ENCODE measurements at places on chromosomes 13 and 19. TPM values are rescaled to one million over a fixed set of nuclear protein-coding genes. Genes with fewer than 3 reads are reported as not detected.
A peak's percentile ranks its signal among the peaks of the same experiment; 100 is the strongest.

GRCh38 chr13:29884671-29885430 is 34.4 kb upstream of the UBL3 start:
- no peak for DNase-seq

The SCN1B gene
- polyA plus RNA-seq, result 15.1 TPM

DNA sequence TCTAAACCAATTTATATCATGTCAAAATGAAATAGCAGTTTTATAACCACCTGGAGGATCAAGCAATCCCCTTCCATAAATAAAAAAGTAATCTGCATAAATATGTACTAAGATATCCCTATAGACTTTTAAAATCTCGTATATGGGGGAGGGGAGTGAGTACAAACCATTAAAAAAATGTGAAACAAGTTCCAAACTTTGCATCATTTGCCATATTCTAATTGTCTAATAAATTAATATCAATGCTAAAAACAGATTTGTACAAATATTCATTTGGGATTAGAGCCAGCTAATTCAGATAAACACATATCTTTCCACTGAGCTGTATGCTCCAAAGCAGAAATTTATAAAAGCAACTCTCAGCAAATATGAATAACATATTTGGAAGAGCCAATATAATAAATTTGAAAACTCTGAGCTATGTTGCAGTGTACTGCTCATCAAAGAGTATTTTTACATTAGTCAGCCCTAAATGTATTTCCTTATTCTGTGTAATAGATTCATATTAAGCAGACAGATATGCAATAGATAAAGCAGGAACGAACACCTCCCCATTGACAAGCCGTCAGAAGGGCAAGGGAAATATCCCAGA is 970.2 kb downstream of the EFNB2 start:
- DNase-seq, result no peak

The TSHZ3 gene
- polyA plus RNA-seq, result 24.7 TPM

The SOX1 gene
- not detected for polyA plus RNA-seq

- DNase-seq, result no peak
These were observed 657 bp downstream of the ZNF550 start for GRCh38 chr19:57559008-57559403.

- DNase-seq, result no peak
These were observed 186.3 kb upstream of the TMTC4 start for GRCh38 chr13:100860866-100861265.

DNA sequence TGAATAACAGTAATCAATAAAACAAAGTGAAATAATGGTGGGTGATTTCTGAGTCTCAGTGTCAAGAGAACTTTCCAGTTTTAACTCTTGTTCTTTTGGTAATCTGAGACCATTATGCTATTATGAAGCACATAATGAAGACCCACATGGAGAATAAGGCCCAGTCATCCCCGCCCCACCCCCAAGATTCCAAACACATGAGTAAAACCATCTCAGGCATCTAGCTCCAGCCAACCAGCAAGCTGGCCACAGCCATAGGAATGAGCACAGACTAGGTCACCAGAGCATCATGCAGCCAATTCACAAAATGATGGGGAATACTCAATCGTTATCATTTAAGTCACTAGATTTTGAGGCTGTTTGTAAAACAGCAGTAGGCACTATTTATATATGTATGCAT is 1769.0 kb upstream of the PCDH20 start:
- DNase-seq, result no peak

The AZU1 gene
- polyA plus RNA-seq, result 0.15 TPM

- no peak for DNase-seq
These were observed 165.6 kb downstream of the DLEU7 start for GRCh38 chr13:50677687-50678463.

- no peak for DNase-seq
These were observed 94.1 kb downstream of the STK24 start for GRCh38 chr13:98482476-98483444.

GRCh38 chr19:39934584-39935363 is at the start of gene FCGBP:
TSS of gene FCGBP (minus strand) at chr19:39934634.
- no peak for DNase-seq

GRCh38 chr19:16654140-16654539 is 5.8 kb downstream of the SMIM7 start:
- no peak for DNase-seq

GRCh38 chr13:19805765-19806164 is 23.0 kb upstream of the PSPC1 start:
- DNase-seq, result no peak

The SRRM5 gene
- 0.23 TPM for polyA plus RNA-seq

The DHX34 gene
- 13.9 TPM for polyA plus RNA-seq

DNA sequence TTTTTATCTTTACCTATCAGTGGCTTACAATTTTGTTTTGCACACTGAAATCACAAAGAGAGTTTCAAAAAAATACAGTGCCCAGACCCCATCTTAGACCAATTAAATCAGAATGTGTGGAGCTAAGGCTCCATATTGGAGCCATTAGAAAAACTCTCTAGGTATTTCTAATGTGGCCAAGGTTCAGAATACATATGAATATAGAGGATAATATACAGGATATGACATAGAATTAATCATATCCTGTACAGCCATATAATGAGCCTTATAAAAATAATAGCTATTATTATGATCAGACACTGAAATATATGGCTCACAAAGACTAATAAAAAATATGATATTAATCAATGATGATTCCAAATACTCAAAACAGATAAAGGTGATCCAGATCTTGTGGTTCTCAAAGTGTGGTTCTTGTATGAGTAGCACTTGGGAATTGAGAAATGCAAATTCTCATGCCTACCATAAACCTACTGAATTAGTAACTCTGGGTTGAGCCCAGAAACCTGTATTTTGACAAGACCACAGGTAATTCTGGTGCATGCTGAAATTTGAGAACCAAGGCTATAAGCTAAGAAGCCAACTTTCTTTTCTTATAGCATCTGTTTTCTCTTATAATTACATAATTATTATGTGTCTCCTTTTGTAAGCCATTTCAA is 408.0 kb downstream of the DIAPH3 start:
- no peak for DNase-seq

DNA sequence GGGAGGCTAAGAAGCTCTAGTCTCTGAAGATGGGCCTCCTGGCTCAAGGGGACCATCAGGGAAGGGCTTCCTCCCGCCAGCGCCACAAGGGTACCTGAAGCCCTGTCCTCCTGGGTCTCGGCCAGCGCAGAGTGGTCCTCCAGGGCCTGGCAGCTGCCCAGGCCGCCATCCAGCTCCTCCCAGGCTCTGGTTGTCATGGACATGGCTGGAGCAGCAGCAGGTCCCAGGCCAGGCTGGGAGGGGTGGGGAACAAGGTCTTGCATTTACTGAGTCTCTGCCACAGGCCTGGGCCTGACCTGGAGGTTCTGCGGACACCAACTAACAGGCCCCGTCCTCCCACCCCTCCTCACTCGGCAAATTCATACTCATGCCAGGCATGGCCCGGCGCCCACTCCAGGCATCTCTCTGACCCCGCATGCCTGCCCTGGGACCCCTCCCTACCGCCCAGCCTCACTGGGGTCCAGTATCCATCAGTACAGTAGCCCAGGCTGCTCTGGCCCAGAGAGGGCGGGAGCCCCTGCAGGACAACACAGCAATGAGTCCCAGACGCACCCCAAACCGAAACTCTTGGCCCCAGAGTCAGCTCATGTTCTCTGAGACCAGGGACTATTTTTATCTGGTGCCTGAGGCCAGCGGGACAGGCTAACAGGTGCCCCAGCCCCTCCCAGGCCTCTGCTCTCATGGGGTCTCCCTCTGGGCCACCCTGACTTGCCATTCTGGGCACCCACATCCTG is 938 bp downstream of the JSRP1 start:
- DNase-seq, result no peak

DNA sequence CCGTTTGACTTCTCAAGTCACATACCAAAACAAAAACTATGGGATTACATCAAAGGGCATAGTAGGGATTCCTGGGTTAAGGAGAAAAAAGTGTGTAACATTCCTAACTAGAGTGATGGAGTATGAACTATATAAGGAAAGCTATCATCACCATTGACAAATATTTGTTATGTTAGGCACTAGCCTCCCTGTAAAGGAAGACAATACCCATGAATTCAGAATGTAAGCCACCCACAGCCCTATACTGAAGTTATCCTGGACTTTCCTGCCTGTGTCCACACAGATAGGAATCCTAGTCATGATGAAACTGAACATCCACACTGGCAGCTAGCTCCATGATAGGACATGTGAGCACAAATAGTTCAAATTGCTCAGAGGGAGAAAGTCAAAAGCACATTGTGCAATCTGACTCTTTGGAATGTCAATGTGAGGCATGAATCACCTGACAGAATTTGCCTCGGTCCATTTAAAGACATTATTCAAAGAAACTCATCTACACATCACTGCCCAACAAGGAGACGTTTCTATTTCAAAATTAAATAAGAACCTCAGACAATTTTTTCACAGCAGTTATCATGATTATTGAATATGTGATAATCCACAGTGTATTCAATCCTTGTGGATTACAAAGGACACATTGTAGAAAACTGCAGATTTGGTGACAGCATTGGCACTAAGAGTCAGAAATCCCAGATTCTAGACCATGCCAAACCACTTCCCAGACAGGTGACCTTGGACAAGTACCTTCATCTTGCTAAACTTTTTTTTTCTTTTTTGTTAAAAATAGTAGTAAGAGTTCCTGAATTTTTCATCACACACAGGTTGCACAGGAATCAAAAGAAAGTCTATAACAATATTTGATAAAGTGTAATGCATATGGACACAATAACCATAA is 529.3 kb downstream of the IRS2 start:
- DNase-seq, result no peak

DNA sequence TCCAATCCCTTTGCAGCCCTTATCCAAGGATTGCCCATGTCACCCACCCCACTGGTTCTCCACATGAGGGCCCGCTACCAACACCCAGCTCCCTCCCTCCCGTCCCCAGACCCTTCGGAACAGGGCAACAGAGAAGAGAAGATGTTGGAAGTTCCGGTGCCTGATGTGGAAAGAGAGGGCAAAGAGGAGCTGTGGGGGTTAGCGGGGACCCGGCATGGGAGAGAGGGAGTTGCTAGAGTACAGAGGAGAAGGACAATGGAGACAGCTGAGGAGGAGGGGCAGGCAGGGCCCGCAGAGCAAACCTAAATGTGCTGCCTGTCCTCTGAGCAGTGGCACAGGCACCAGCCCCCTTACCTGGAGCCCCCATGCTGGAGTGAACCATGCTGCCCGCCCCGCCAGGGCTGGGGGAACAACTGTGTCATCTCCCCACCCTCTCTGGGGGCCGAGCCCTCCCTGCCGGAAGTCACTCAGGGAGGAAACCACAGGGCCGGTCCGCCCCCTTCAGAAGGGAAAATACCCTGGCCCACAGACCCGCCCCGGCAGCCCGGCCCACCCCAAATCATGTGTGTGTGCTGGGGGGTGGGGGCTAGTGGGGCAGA is at the start of gene POU2F2:
POU2F2 (minus strand) TSS at position 417 of the 599 bp plus-strand sequence; CDS start at position 382, 35 bp downstream.
- no peak for DNase-seq

- no peak for DNase-seq
These were observed 21.1 kb downstream of the PROSER1 start for GRCh38 chr13:39016787-39017186.

GRCh38 chr19:4028334-4029246 is 21.1 kb downstream of the PIAS4 start:
- no peak for DNase-seq

The KLF12 gene
- polyA plus RNA-seq, result 4.6 TPM

The MYO16 gene
- 0.04 TPM for polyA plus RNA-seq

DNA sequence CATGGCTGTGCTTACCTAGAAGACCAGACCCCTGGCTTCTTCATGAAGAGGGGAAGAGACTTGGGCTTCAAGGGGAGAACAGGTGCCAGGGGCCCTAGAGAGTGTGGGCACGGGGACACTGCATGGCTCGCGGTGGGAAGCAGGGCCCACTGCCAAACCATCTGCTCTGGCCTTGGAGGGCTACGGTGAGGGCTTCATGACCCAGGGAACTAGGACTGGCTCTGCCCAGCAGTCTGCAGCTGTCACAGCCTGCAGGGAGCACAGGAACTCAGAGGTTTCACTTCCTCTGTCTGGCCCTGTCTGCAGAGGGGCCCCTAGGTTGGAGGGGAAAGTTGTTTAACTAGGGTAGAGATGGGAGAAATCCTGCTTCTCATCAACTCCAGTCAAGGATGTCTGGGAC is 4.3 kb downstream of the ERCC1 start:
- DNase-seq, result no peak

GRCh38 chr19:45123440-45123850 is 30.5 kb downstream of the PPP1R37 start:
- peak; percentile 51 for DNase-seq

DNA sequence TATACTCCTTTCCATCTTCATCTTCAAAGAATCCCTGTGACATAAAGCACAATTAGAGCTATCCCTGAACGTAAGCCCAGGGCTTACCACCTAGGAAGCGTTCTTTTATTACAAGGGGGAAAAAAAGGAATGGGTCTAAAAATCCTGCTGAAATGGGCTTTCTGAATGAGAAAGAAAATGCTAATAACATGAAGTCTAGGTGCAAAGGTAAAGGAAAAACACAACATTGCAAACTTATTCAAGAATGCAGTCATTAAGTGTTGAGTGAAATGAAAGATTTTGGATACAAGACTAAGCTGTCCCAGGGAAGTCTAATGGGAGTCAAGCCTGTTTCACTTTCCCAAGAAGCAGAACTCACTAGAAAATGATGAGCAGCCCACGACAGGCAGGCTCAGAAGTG is 55.3 kb upstream of the SLC15A1 start:
- DNase-seq, result no peak

The BRSK1 gene
- polyA plus RNA-seq, result 8.8 TPM

- no peak for DNase-seq
These were observed 4.6 kb downstream of the RNASEH2B start for GRCh38 chr13:50914176-50914700.

DNA sequence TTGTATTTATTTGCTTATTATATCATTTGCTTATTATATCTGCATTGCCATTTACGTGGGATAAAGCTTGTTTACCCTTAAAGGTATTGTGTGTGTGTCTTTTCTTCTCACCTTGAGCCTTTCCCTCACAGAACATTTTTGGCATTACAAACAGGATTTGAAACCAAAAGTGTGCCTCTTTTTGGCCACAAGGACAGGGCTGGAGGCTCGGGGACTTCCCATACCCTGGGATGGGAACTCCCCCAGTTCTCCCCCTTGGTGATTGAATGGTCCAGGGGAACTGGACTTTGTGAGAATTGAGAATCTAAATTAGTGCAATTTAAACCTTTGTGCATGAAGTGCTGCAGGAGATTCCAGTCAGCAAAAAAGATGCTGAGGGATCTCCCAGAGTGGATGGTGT is 2.4 kb upstream of the ZNF506 start:
- no peak for DNase-seq

GRCh38 chr19:31304831-31305312 is 44.4 kb downstream of the TSHZ3 start:
- DNase-seq, result no peak

GRCh38 chr13:36377826-36378468 is 31.8 kb upstream of the SPART start:
- DNase-seq, result no peak

DNA sequence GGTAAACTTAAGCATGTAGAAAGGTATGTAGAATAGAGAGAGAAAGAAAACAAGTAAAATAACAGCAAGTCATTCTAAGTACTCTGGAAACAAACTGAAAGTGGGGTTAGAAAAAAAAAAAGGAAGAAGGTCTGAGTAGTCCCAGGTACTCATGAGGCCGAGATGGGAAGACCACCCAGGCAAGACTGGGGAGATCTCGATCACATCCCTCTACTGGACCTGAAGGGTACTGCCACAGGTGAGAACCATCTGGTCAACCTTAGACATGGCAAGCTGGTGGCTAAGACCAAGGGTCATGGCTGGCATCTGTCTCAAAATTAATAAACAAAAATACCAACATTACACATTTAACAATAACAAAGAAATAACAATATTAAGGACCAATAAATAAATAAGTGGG is 36.3 kb upstream of the ZNF724 start:
- no peak for DNase-seq
